ENCODE measurements at places on chromosomes 4 and X. TPM values are rescaled to one million over a fixed set of nuclear protein-coding genes. Genes with fewer than 3 reads are reported as not detected.

The ARR3 gene
- 0.51 TPM for polyA plus RNA-seq

The PDGFRA gene
- 140 TPM for polyA plus RNA-seq

The AMOT gene
- 74.9 TPM for polyA plus RNA-seq

The CT47B1 gene
- polyA plus RNA-seq, result not detected

The HSFX2 gene
- 0.16 TPM for polyA plus RNA-seq

The PAGE4 gene
- 1.6 TPM for polyA plus RNA-seq

The SLC10A7 gene
- polyA plus RNA-seq, result 13.3 TPM

The CHIC1 gene
- 8.6 TPM for polyA plus RNA-seq

GRCh38 chrX:131477498-131477897, 66.4 kb upstream of the OR13H1 start:
- DNase-seq, result no peak

GRCh38 chr4:8583655-8584025, 3.4 kb downstream of the GPR78 start:
- DNase-seq, result no peak

DNA sequence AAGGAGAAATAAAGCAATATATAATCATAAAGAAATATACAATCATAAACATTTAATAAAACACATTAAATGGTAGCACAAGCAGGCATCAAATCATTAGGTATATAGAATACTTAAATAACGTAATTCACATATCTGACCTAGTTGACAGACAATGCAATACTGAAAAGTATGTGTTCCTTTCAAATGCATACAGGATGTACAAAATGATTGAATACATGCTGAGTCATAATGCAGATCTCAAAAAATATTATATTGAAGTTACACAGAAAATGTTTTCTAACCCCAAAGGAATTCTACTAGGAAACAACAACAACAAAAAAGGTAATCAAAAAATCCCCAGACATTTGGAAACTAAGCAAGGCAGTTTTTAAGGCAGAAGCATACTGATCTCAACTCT, 1072.0 kb upstream of the INTU start:
- DNase-seq, result no peak

GRCh38 chrX:140065961-140066662, 100.8 kb upstream of the CXorf66 start:
- no peak for DNase-seq

- DNase-seq, result no peak
These were observed 43.5 kb downstream of the ASIC5 start for GRCh38 chr4:155822572-155822971.

DNA sequence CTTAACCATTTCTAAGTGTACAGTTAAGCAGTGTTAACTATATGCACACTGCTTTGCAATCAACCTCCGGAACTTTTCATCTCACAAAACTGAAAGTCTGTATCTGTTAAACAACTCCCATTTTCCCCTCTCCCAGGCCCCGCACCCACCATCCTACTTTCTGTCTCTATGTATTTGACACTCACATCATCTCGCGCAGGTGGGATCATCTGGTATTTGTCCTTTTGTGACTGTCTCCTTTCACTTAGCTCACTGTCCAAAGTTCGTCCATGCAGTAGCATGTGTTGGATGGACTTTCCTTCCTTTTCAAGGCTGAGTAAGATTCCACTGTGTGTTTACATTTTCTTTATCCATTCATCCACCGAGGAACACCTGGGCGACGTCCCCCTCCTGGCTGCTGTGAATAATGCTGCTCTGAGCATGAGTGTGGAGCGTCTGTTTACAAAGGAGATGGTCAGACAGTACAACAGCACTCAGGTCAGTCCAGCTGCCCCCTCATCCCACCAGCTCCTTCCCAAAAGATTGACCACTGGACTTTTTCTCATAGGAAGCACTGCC, 39.8 kb downstream of the DCTD start:
- DNase-seq, result no peak

DNA sequence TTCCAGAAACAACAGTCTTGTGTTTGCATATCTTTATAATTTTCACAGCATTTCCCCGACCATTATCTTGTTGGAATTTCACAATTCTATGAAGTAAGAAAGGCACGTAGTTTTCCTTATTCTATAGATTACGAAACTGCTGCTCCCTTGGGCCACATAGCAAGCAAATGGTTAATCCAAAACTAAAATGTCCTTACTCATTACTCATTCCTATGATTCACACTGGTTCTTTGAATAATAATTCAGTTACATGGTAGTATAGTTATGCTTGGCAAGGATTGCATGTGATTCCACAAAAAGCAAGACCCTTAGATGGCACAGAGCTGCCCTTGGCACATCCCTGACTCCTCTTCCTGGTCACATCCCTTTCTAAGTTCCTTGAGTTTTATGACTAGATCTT, 51.2 kb downstream of the OR13H1 start:
- DNase-seq, result no peak

- DNase-seq, result no peak
These were observed 29.0 kb downstream of the ENPP6 start for GRCh38 chr4:184188443-184189400.

DNA sequence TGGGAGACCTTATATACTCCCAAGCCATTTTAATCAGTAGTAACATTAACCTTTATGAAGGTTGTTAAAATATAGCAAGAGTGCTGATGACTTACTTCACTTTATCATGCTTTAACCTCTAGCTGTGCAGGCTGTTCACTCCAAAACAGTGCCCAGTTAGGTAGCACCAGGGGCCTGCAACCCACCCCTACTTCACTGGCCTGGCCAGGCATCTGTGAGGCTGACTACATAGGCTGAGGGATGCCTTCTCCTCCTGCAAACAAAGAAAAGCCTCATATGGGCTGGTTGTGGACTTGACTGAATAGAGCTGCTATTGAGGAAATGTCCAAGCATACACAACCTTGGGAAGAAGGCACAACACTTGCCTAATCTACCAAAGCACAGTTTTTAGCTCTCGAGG, 172.8 kb downstream of the SHROOM3 start:
- no peak for DNase-seq

- no peak for DNase-seq
These were observed 28.1 kb upstream of the ANOS1 start for GRCh38 chrX:8760021-8760420.

- no peak for DNase-seq
These were observed 14.6 kb upstream of the NDST4 start for GRCh38 chr4:115128037-115128436.

GRCh38 chrX:81208916-81209315, 7.0 kb downstream of the SH3BGRL start:
- DNase-seq, result no peak

- no peak for DNase-seq
These were observed 19.1 kb upstream of the MAD2L1 start for GRCh38 chr4:120085705-120086104.

- no peak for DNase-seq
These were observed 187.8 kb upstream of the MBNL3 start for GRCh38 chrX:132676561-132677186.

DNA sequence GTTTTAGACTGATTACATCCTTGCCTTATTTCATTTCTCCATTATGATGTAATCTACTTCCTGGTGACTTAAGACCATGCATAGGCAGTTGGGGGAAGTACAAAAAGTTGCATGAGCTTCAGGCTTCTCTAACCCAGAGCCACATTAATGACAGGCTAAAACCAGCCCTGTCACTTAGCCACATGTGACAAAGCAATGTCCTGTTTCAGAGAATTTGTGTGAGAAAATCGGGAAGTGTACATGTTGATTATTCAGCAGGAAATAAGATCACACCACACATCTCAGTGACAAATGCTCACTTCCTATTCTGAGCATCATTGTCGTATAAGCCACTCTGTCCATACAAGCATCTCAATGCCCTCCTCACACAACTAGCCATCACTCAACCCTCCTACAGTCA, 98.5 kb upstream of the MAGEB16 start:
- no peak for DNase-seq

DNA sequence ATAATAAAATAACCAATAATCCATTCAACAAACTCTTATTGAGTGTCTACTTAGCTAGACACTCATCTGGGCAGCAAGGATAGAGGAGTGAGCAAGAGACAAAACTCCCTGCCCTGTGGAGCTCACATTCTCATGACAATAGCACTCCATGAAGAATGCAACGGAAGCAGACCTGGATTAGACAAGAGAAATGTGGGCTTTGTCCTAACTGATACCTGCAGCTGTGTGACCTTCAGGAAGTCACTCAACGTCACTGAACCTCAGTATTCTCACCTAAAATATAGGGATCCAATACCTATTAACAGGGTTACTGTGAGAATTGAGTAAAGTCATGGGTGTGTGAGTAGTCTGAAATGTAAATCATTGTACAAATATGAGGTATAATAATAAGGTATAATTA, 61.2 kb downstream of the NDNF start:
- no peak for DNase-seq

- no peak for DNase-seq
These were observed 4.7 kb upstream of the CLCN4 start for GRCh38 chrX:10152086-10152485.

DNA sequence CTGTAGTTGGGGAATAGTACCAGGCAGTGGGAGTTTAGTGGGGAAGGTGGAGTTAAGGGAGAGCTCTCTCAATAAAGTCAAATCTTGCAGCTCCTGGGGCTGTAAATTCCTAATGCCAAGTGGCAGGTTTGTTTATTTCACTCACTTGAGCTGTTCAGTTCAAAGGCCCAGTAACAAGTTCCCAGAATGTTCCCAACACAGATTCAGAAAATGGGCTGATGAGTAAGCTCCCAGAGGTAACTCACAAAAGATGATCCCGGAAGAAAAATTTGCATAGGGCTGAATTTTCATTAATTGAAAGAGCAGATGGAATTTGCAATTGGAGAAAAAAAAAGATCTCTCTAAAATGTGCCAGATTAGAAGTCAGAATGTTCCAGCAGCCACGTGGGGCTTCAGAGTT, 286.2 kb downstream of the EVC2 start:
- DNase-seq, result no peak

- no peak for DNase-seq
These were observed 56.2 kb downstream of the PPA2 start for GRCh38 chr4:105417624-105418023.
